ENCODE measurements at places on chromosomes 16 and 17.

DNA sequence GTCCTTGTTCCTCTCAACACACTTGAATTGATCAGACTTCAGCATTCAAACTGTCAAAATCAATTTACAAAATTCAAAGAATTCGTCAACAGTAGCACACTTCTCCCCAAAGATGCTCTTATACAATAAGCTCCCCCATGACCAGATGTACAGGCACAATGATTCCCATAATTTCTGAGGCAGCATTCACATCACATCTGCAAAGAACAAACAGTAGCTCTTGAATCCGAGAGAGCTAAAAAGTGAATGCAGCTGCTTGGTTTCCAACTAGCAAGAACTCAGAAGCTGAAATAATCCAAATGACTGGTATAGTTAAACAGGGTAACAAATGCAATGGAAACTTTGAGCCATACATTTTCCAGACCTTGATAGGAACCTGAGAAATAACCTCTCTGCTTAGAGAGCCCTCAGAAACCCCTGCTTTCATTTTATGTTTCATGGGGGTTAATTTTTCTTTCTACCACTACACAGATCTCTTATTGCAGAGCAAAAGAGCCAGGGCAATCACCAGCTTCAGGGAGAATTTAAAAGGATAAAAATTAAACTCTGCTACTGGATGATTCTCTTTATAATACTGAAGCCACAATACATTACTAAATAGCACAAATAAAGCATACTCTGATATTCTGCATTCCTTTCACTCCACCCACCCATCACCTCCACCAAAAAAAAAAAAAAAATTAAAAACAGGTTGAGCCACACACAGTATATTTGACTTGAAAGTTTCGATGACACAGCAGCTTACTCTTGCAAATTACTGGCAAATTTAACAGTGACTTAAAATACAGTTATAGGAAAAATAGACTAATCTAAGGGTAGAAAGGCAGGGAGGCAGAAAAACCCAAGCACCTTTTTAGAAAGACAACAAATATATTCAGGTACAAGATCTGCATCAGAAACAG lies 23.1 kb upstream of the TMEM97 start:
- no peak for DNase-seq

- no peak for DNase-seq
Observed at GRCh38 chr17:17999364-18000029, 26.8 kb downstream of the DRC3 start.

GRCh38 chr16:81035398-81035974 lies at the start of gene ATMIN:
TSS of gene ATMIN (plus strand) at chr16:81035842. CDS start at chr16:81035871, 29 bp downstream.
- peak; percentile 31 for DNase-seq

DNA sequence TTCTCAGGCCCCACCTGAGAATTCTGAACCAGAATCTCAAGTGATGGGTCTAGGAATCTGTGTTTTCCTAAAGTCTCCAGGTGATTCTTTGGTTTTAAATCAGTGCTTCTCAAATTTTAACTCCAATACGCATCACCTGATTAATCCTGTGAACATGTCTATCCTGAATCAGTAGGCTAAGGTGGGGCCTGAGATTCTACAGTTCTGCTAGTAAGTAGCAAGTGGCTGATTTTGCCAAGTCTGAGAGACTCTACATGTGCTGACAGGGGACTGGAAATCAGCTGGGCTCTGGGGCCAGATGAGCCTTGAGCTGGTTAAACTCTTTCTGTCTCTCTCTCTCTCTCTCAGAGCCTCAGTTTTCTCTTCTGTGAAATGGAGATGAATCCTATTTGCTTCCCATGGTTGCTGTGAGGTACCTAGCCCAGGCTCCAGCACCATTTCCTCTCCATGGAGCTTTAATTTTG lies 9.0 kb downstream of the CCR7 start:
- no peak for DNase-seq
